ENCODE measurements at places on chromosomes 2 and 18. TPM values are rescaled to one million over a fixed set of nuclear protein-coding genes. Genes with fewer than 3 reads are reported as not detected.

DNA sequence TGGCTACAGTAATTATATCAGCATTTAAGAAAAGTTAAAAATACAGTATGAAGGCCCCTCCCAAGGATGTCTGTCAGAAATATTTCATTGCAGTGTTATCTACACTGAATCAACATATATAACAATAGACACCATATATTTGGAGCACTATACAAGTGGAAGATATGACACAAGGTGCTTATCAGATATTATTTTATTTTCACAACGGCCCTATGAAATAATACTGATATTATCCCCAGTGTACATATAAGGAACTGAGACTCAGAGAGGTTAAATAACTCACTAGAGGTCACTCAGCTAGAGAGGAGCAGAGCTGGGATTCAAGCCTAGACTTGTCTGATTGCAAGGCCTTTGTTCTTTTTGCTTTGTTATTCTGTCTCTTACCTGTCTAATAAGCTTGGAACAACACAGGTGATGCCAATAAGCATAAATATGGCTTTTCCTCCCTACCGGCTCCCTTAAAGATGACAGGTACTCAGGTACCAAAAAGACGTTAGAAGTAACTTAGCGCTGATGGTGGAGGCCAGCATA lies 4.7 kb upstream of the SLC40A1 start:
- DNase-seq: no peak

DNA sequence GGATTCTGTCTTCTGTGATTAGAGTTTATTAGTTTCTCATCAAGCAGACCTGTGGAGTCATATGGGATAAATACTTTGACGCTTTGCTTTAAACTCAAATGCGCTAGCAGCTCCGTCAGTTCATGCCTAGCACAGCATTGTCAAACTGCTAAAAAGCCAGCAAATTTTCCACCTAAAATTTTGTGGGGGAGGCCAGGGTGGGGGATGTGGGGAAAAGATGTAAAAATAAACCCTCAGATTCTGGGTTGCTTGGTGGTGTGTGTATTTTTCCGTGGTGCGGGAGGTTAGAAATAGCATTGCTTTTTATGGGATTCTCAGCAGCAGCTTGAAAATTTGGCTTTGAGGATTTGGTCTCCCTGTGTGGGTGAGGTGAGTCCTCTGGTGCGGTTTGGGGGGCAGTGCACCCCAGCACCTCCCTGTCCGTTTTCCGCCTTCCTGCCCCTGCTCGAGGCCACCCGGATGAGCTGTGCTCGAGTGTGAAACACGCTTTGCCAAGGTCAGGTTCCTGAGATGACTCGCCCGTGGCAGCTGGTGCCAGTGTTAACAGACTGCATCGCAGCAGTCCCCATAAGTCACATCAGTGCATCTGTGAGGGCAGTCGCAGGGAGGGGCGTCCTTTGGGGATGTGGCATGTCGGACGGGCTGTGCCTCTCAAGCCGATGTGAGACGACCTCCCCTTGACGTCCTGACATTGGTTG lies 65.9 kb downstream of the LDLRAD4 start:
- no peak for DNase-seq

DNA sequence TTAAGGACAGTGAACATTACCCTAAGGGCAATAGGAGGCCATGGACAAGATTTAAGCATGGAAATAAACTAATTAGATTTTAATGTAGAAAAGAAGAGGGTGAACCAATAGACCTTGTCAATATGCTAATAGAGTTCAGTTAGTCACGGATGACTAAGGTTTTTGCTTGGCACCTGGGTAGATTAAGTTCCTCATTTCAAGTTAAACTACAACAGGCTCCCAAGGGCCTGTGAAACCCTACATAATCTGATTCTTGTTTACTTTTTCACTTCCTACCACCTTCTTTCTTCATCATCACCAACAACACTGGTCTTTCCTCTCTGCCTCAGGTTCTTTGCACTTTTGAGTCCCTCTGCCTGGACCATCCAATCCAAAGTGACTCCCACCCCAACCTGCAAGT lies 14.8 kb downstream of the SP110 start:
- no peak for DNase-seq

Gene MERTK
- polyA plus RNA-seq: 2.6 TPM

Gene IL18R1
- 1.1 TPM for polyA plus RNA-seq

DNA sequence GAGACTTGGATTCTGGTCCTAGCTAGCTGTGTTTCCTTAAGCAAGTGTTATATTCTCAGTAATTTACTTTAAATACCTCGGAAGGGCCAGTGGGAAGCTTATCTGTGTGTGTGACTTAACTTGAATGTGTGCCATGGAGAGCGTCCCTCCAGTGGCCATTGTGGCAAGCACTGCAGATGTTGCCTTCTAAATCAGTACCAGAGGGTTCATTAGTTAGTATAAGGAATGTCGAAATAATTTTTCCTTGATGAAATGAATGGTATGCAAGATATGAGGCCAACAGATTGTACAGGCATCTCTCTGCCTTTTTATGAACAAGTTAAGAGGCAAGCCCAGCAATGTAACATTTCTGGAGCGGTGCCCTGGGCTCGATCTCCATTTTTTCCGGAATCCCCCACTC lies 52.0 kb downstream of the FBXO36 start:
- no peak for DNase-seq

- no peak for DNase-seq
These were observed 190.5 kb upstream of the SKOR2 start for GRCh38 chr18:47441914-47442313.

GRCh38 chr18:63476668-63477067 lies at the start of gene SERPINB5:
TSS of gene SERPINB5 (plus strand) at chr18:63476958. CDS start at chr18:63484429, 7,471 bp downstream.
- no peak for DNase-seq

GRCh38 chr18:8065773-8066172 lies 498.7 kb downstream of the PTPRM start:
- no peak for DNase-seq

DNA sequence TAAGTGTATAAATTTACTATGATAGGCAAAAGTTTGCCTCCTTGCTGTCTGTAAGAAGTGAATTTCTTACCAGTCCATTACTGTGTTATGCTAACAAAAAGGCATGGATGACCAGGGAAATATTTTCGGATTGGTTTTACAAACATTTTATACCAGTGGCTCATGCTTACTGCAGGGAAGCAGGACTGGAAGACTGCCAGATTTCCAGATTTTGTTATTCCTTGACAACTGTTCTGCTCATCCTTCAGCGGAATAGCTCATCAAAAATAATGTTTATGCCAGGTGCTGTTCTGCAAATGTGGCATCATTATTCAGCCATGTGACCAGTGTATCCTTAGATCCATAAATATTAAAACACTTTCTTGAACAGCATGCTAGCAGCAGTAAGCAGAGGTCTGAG lies 40.4 kb upstream of the NETO1 start:
- DNase-seq: no peak
